Transverse colon (tissue), 4 donors: ENCODE measurements at places on chromosomes 7 and 10. TPM values are rescaled to one million over a fixed set of nuclear protein-coding genes. Genes with fewer than 3 reads are reported as not detected.

GRCh38 chr10:87578160-87578841, 73.6 kb downstream of the MINPP1 start:
- DNase-seq = no peak

DNA sequence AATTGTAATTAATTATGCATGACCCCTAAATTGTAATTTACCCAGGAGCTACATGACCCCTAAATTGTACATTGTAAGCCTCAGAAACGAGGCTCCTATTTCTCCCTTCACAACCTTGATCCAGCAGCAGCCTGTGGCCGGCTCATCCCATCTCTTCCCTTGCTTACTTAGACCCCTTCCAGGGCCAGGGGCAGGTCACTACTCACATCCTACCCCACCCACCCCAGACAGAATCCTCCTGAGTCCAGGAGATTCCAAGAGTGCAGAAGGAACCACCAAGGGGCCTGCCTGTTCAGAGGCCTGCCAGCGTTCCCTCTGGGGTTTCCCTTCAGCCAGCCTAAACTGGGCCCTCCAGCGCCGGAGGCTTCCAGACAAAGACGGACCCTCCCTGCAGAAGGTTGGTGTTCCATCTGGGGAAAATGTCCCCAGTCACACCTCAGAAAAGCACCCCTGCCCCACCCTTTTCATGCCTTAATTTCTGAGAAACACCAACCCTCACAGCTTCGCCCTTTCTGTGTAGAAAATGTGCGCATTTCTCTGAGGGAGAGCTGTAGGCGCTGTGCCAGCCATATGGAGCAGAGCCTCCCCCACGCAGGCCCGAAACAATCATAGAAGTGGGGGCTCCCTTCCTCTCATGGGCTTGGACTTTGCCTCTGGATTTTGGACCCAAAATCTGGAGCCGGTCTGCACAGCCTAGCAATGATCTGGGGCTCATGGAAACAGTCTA, 19.2 kb downstream of the LEP start:
- DNase-seq = no peak

GRCh38 chr7:128791972-128792327, 182 bp downstream of the CCDC136 start:
- DNase-seq = no peak

DNA sequence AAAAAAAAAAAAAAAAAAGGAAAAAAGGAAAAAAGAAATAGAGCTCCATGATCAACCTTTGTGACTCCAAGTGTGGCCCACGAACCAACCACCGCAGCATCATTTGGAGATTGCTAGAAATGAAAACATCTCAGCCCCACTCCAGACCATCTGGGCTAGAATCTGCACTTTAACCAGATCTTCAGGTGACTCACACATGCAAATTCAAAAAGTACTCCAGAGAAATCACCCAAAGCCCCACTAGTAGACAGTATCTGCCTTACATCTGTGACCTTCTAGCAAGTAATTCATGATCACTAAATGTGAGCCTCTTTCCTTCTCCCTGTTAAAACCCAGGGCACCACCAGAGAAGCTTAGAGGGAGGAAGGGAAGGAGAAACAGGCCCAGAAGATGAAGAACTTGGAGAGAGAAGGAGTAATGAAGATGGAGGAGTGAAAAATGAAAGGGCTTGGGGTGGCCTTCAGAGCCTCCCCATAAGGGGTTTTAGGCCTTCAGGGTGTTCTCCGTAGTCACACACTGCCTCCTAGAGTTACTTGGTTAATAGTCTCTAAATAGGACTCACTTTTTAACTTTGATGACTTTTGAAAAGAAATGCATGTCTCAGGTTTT, 94.0 kb downstream of the SLC37A3 start:
- no peak for DNase-seq

DNA sequence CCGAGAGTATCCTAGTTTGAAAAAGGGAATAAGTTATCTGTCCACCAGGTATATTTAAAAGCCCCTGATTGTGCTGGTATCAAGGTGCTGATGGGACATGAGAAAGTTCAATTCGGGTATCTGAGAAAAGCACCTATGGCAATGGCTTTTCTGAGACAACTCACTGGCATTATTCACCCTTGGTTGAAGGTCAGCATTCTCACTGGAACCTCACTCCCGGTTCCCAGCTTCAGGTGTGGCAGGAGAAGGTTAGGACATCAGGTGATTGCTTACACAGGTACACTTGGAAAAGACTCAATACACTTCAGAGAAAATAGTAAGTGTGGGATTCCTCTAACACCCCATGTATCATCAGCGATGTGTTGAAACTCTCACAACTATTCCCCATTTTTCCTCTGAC, 643.1 kb downstream of the INHBA start:
- DNase-seq = no peak

DNA sequence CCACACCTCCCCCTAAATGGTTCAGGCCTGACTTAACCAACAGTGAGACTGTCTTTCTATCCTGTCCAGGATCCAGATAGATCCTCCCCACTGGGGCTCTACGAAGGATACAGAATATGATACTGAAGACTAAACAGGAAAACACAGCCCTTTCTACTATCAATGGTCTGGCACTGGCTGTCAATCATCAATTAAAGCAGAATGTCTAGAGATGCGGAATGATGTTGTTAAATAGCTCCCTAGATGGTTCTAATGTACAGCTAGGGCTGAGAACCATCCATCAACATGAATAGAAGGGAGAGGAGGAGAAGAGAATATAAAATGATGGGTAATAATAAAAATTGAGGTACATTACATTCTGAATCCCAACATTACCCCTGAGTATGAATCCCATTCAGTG, 314.3 kb upstream of the CELF2 start:
- no peak for DNase-seq

- DNase-seq = no peak
These were observed 384.5 kb upstream of the PRKCQ start for GRCh38 chr10:6964543-6964942.

DNA sequence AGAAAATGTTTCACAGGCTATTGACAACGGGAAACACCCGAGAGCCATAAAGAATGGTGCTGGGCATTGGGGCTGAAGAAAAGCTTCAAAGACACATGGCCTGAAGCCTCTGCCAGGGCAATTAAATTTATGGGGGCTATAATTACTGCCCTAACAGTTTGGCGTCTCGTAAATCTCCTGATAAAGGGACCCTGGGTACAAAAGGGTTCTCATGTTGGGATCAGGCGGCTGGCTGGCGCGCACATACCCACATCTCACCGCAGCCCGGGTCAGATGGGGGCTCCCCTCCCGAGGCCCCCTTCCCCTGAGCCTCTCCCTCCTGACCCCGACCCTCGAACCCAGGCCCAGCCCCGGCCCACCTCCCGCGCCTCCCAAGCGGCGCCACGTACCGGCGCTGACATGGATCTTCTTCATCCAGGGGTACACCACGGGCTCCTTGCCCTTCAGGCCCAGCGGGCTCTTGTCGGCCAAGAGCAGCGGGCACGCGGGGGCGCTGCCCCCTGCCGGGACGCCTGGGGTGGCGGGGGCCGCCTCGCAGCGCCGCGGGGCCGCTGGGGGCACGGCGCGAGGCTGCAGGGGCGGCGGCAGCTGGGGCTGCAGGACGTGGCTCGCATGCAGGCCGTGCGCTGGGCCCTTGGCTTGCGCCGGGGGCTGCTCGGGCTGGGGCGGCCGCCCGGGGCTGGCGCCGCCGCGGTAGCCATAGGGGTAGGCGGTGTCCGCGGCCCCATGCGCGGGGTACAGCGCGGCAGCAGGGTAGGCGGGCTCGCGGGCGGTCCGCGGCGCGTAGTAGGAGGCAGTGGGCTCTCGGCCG, 623 bp downstream of the HOXA4 start:
- peak; percentile 70 for DNase-seq

- DNase-seq = no peak
These were observed 45.1 kb upstream of the KCTD7 start for GRCh38 chr7:66583490-66584110.

- no peak for DNase-seq
These were observed 2.5 kb upstream of the MEST start for GRCh38 chr7:130489140-130489983.

GRCh38 chr7:45048748-45049147, 40.0 kb downstream of the NACAD start:
- no peak for DNase-seq

DNA sequence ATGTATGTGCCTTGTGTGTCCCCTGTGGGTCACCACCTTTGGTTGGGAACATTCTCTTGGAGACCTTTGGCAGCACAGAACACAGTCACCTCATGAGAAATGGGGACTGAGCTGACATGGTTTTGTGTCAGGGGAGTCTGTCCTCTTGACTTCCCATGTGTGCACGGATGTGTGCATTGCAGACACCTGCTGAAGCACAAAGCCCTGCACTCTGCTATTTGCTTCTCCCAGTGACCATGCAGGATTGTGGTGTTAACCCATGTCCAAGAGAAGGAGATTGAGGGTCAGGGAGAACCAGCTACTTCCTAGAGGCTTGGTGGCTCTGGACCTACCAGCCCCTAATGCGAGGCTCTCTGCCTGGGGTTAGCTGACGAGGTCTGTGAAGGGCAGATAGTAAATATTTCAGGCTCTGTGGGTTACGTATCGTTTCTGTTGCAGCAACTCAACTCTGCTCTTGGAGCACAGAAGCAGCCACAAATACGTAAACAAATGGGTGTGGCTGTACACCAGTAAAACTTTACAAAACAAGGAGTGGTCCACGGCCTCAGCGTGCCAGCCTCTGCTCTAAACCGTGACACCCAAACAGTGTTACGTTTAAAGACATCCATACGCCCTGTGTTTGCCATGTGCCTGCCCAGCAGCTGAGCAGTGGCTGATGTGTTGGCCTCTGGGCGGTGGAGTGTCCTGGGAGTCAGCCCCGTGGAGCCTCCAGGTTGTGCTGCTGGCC, 51.7 kb downstream of the ADCY1 start:
- DNase-seq = no peak

DNA sequence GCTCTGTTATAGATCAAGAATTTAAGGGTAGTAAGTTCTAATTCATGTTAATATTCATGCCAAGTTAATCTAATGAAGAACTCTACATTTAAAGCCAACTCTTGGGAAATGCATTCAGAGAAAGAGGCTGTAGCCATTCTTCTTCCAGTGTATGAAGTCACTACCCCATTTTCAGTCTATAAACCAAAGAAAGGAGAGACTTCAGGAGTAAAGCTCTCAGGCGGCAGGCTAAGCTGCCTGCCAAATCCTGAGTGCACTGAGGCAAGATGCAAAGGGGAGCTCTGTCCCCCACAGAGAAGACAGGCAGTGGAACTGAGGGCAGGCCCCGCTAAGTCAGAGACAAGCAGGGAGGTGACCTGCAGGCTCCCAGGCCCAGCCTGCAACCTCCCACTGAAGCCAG, 41.5 kb downstream of the SLIT1 start:
- DNase-seq = no peak

DNA sequence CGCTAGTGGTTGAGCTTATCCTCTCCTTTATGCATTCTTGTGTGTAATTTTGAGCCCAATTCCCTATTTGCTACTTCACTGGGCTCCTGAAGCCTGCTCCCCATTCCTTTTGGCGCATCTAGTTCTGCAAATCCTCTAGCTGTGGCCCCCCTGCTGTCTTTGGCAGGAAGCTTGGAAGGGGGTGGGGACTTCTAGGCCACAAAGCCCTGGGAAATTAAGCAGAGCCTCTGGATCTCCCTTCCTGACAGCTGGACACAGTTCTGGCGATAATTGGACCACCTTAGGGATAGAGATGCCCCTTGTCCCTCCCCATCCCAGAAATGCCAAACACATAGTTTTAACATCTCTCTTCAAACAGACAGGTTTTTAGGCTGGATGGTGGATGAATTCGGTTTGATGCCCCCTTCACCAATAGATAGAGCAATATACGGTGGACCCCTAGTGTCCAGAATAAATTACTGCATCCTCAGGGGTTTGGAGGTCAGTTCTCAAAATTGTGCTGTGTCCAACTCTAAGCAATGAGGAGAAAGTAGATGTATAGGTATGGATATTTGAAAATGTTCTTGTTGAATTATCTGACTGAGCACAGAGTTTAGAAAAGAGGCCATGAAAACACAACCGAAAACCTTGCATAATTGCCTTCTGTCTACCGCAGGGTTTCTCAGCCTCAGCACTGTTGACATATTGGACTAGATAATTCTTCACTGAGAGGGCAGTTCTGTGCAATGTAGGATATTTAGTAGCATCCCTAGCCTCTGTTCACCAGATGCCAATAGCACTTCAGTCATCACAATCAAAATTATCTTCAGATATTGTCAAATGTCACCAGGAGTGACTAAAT, 75.5 kb downstream of the PAPSS2 start:
- no peak for DNase-seq

DNA sequence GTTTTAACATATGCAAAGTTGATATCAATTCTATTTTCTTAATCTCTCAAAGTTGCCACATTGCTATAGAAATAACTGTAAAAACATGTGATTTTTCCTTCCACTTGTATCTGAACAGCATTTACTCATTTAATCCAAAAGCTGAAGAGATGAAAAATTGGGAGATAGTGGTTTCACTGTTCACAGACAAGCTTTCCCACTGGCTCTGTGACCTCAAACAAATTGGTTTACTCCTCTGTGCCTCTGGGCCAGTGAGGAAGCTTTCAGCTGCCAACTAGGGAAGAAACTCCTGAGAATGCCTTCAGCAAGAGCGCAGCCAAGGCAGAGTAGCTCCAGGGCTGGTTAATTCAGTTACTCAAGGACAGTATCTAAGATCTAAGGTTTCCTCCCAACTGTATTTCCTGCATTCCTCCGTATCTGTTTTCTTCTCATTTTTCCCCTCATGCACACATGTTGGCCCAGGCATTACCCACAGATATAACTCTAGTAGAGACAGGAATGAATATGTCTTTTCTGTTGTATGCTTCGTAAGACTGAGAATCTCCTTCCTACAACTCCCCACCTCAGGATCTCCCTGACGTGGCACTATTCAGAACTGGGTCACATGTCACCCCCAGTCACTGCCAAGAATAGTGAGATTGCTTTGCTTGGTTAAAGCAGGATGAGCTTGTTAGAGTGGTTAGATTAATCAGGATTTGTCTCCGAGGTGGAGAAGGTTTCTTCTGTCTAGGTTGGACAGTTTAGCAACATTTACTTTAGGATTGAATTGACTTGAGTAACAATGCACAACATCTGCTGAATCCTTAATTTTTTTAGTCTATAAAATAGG, 315.7 kb downstream of the NRG3 start:
- no peak for DNase-seq

GRCh38 chr7:48660306-48660870, 264.0 kb upstream of the CDC14C start:
- no peak for DNase-seq

- DNase-seq = no peak
These were observed 118.0 kb downstream of the WDFY4 start for GRCh38 chr10:48802611-48803071.

The ZNF32 gene
- total RNA-seq = 22.7 TPM

The AGMO gene
- total RNA-seq = not detected

The CFAP70 gene
- 2.7 TPM for total RNA-seq

The ERCC6 gene
- 26.5 TPM for total RNA-seq

The SAP25 gene
- total RNA-seq = not detected

The EEPD1 gene
- 36.2 TPM for total RNA-seq

The ADAM12 gene
- total RNA-seq = 0.14 TPM

The VWC2 gene
- total RNA-seq = not detected

The LIPN gene
- total RNA-seq = not detected

The CLRN3 gene
- total RNA-seq = 104 TPM

The GRM8 gene
- 0.68 TPM for total RNA-seq
